ENCODE measurements at places on chromosomes 12 and 14.
A peak's percentile ranks its signal among the peaks of the same experiment; 100 is the strongest.

DNA sequence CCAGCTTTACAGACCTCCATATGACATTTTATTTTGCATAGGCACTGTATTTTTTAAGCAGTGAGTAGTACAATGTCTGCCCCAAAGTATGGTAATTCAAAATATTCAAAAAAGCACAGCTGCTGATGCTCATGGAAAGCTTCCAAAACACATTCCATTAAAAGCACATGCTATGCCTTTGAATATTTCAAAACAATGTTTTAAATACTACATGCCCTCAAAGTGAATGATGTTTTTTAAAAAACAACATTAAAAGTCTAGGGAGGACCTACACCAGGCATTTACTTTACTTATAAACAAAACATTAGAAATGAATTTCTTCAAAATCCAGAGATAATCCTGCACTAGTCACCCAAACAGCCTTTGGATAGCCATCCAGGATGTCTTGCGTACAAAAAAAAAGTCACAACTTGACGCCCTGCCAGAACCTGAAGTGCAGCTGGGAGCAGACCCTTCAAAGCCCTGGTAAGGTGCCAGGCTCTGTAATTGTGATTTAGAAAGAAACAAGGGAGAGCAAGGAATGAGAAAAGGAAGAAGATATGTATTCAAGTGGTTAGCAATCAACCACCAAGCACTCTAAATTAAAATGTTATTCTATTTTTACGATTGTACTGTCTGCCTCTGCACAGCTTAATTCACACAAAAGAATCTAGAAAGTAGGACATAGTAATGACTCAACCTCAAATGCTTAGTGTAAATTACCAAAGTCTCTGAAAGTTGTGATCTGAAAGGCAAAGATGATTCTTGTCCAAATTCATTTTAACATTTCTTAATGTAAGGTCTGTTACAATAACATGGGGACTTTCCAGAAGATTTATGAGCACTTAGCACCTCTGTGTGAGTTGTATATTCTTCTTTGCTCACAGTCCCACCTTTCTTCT, 31.9 kb downstream of the CEP83 start:
- DNase-seq: no peak

GRCh38 chr14:49977126-49977841, 84.4 kb downstream of the ARF6 start:
- DNase-seq: no peak

GRCh38 chr14:23130871-23131270, 11.8 kb upstream of the CEBPE start:
- DNase-seq: peak; percentile 71

DNA sequence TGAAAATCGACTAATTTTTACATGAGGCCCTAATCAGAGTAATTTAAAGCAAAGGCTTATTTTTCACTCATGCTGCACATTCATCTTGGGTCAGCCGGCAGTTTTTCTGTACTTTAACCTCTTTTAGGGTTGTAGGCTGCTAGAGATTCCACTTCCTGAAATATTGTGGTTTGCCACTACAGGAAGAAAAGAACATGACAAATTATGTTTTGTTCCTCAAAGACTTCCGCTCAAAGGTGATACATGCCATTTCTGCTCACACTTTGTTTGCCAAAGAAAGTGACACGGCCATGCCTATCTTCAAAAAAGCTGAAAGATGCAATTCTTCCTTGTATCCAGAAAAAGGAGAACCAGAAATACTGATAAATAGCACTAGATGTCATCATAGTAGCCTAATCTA, 183.4 kb upstream of the PPFIA2 start:
- no peak for DNase-seq

- DNase-seq: no peak
Observed at GRCh38 chr14:32049361-32050088, 27.6 kb upstream of the ARHGAP5 start.

GRCh38 chr14:99129211-99129696, 142.7 kb downstream of the BCL11B start:
- no peak for DNase-seq

- DNase-seq: no peak
Observed at GRCh38 chr12:64808110-64808509, 16.3 kb upstream of the TBC1D30 start.

- no peak for DNase-seq
Observed at GRCh38 chr12:123102366-123102765, 48.5 kb downstream of the PITPNM2 start.

DNA sequence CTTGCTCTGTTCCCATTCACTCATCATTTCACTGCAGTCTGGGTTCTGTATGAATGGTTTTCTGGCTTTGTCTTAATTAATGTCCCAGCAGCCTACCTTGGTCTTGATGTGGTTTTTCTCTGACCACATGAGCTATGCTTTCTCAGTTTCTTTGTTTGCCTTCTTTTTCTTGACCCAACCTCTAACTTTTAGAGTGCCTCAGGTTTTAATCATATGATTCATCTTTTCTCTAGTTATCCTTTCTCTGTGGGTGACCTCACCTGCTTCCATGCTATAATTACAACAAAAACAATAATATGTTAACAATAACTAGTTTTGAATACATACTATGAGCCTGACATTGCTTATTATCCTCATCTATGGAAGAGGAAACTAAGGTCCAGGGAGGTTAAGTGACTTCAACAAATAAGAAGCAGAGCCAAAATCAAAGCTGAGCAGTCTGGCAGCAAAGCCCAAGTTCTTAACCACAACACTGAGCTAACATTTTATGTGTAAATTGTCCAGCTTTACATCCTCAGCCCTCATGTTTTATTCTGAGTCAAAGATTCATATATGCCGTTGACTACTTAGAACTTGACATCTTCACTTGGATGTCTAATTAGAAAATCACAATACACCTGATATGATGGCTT, 4.7 kb upstream of the EPYC start:
- no peak for DNase-seq

- no peak for DNase-seq
Observed at GRCh38 chr12:24554612-24555295, 394.1 kb downstream of the BCAT1 start.

DNA sequence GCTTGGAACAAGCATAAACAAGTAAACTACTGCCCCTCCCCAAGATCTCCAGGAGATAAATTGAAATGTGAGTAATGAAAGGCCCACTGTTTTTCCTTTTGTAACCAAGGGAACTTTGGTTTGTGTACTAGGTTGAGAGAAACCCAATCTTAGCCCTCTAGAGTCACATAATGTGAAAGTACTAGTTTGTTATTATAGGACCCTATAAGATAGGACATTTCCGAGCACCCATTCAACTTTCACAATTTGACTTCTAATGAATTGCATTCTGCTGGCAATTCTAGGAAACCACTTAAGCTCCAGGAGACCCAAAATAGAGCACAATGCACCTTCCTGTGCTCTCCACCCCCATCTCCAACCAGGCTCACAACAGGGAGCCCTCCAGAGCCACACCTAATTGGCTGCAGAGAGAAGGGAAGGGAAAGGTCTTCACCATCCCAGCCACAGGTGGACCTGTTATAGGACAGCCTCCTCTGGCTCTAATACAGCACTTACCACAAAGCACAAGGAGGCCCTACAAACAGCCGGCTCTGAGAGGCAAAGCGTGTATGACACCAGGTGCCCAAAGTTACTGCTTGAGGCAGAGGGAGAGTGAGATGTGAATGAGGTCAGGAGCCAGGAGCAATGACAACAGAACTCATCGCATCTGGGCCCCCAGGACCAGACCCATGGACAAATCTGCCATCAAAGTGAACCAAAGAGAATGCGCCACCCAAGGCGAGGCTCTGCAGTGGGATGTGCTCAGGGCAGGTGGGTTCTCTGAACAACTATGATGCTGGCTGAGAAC, 163.3 kb upstream of the NTF3 start:
- DNase-seq: no peak

DNA sequence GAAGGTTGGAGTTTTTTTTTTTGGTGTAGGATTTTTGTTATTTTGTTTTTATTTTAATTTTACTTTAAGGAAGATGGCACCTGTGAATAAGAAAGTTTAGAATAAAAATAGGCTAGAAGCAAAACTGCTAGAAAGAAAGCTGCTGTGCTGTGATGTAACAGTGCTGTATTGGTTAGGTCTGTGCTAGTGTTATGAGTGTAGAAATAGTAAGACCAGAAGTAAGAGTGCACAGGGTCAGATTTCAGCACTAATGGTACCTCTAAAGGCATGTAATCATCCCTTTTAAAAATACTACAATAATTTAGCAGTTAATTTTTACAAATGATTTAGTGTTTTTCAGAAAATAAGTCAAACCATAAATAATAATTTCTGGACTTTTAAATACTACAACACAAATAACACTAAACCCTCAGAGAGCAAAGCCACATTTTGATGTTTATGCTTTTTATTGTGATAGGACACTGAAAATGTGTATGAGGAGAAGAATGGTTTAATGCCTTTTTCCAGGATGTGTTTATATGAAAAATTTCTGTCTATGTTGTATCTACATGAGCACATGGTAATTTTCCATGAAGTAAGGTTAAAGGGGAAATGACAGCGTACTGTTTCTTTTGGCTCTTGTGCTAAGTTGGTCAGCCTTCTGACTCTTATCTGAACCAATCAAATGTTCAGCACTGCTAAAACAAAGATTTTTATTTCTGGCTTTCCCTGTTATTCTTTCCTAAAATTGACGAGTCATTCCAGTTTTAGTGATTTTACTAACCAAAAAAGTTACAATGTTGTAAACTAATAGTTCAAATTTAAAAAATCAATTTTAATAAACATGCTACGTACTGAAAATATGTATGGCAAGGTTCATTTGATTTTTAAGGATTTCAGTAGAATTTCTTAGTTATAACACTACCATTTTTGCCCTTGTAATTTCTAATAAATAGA, 96.1 kb downstream of the PPHLN1 start:
- DNase-seq: no peak

DNA sequence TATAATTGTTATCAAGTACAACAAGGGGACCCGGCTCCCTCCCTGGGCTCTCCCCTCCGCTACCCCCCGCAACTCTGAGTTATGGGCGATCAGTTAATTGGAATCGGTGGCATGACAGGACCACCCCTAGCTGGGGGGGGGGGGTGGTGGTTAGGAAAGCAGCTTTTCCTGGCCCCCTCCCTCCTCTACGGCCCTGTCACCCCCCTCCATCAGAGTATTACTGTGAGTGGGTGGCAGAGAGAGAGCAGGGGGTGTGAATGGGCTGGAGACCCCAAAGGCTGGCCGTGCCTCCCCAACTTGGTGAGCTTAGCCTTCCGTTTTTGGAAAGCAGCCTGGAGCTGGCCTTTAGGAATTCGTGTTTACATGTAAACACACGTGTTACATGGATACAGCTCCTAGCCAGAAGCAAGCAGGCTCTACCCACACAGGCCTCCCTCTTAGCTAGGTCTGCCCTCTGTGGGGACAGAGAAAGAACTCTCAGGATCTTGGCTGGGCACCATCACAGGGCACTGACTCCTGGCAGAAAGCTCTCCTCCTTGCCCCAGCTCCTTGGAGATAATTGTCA, 1.1 kb upstream of the HOXC4 start:
- no peak for DNase-seq
